ENCODE measurements at places on chromosomes 11 and 22.

DNA sequence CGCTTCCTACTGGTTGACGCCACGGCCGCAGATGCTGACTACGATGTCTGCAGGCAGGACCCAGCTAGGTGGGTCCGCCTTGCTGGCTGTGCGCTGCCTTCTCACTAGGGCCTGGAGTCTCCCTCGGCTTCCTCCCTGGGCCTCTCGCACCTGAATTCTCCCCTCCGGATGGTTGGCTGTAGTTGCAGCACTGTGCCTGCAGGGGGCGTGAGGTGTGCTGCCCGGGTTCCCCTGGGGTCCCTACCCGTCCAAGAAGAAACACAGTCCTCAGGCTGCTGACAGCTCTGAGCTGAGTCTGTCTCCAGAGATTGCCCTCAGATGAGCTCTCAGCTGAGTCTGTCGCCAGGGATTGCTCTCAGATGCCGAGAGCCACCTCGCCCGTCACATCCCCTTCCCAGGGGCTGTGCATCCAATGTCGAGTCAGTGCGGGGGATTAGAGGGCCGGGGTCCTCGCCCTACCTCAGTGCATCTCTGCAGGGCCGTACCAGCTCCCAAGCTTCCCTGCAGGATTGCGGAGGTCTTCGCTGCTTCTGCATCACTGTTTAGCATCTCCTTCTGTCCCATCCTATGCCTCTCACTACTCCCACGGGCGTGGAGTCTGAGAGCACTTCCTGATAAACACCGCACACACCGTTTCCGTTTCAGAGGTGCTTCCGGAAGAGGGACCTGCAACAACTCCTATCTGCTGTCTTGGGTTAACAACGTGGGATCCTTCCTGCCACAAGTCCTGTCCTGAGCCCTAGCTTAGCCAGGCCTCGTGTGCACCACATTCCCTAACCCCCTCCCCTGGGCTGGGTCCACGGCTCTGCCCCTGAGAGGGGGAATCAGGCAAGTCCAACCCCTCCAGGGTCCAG is 196.9 kb downstream of the CSNK2A3 start:
- no peak for DNase-seq

- DNase-seq, result no peak
Observed at GRCh38 chr11:32852207-32852606, 22.5 kb downstream of the PRRG4 start.

GRCh38 chr11:34466802-34467488 is 28.2 kb downstream of the CAT start:
- no peak for DNase-seq

GRCh38 chr11:6025056-6025455 is 5.5 kb downstream of the OR56A1 start:
- DNase-seq, result no peak

DNA sequence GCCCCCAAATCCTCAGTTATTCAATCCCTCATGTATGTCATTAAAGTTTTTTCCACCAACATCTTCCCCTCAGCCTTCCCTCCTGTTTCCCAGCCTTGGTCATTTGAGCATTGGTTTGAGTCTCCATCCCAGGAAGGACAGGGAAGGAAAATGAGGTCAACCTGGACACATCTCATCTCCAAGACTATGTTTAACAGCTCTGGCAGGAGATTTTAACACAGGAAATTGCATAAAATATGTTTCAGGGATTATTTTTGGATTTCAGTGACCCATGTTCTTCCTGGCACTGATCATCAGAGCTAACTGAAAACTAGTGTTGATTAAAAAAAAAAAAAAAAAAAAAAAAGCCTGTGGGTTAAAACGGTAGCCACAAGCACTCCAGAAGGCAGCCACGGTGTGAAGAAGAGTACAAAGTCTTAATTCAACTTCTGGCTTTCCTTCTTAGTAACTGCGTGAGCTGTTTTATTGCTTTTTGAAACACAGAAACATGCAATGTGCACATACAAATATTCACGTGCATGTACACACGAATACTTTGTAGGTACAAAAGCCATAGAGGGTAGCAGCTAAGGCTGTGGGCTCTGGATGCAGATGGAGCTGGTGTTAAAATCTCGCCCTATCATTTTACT is 164.4 kb upstream of the DDI1 start:
- no peak for DNase-seq

DNA sequence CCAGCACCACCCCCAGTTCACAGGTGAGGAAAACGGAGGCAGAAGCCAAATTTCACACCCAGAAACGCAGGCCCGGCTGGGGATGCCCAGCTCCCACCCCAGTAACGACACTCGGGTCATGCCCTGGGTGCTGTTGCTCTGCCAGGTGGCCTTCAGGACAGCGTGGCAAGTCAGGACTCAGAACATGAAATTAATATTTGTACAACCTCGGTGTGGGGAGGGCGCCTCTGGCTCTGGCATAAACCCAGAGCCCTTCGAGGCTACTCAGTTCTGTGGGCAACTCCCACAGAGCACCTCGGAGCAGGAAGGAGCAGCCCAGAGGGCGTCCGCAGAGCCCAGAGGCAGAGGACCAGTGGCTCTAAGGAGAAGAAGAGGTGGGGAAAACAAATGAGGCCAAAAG is 71.6 kb downstream of the CELSR1 start:
- no peak for DNase-seq

GRCh38 chr11:3130269-3131071 is 34.6 kb downstream of the OSBPL5 start:
- DNase-seq, result no peak

DNA sequence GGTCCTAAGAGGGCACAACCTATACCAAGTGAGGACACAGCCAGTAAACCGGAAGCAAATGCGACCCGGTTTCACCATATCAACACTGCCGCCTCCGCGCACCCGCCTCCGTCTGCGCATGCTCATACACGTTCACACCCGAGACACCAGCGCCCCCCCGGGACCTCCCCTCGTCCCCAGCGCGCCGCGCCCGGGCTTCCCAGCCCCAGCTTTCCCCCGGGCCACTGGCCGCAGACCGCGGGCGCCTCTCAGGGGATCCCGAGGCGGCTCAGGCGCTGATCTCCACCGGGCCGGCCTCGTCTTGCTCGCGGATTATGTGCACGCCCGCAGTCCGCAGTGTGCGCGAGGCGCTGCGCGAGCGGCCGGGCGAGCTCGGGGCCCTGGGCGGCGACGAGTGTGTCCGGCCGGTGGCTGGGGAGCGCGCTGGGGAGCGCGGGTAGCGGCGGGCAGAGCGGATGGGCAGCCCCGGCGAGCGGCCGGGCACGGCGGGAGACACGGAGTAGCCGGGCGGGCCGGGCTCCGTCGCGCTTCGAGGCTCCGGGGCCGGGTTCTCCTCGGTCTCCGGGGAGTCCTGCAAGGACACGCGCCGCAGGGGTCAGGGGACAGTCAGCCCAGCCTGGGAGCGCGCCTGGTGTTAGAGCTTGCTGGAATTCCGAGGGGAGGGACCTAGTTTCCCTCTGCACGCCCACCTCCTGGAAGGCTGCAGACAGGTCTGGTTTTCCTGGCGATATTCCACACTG is 2.0 kb downstream of the HEPN1 start:
- peak; percentile 15 for DNase-seq

DNA sequence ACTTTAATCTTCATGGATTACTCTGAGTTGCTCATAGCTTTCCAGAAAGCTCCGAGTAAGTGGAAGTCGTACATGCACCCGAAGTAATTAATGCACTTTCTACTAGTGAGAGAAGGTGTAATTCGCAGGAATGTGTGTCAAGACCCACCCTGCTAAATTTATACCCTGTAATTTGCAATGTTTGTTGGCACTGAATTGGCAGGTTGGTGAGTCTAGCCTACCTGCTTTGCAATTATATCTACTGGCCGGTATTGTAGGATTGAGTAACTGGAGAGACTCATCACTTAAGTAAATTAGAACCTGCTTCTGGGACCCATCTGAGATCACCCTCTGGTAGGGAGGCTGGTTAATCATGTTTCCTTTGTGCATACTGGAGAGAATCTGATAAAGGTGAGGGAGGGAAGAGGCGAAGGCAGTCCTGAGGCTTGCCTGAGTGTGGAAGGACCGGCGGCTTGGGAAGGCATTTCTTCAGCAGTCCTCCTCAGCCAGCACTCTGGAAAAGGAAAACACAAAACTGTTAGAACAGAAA is 63.3 kb downstream of the LDLRAD3 start:
- DNase-seq, result no peak

GRCh38 chr11:64745189-64745520 is 1.2 kb upstream of the RASGRP2 start:
- no peak for DNase-seq

- no peak for DNase-seq
Observed at GRCh38 chr11:64110465-64111375, 55.2 kb downstream of the MACROD1 start.

DNA sequence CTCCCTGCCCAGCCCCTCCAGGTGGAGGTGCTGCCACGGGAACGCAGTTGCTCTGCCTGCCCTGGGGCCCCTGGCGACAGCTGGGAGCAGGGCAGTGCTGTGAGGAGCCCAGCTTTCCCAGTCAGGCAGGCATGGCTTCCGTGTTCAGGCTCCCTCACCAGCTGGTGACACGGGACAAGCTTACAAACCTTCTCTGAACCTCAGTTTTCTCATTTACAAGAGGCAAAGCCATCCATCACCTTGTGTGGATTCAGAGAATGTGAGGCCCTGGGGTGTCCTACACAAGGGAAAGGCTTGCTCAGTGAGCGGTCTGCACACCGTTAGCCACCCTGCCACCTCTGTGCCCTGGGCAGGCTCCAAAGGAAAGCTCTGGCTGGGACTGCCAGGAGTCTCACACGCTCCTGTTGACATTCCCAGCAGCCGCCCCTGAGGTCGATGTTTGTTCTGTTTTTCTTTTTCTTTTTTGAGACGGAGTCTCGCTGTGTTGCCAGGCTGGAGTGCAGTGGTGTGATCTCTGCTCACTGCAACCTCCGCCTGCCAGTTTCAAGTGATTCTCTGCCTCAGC is 23.5 kb downstream of the SUN2 start:
- no peak for DNase-seq

- no peak for DNase-seq
Observed at GRCh38 chr11:6260207-6260726, 629 bp downstream of the CCKBR start.

DNA sequence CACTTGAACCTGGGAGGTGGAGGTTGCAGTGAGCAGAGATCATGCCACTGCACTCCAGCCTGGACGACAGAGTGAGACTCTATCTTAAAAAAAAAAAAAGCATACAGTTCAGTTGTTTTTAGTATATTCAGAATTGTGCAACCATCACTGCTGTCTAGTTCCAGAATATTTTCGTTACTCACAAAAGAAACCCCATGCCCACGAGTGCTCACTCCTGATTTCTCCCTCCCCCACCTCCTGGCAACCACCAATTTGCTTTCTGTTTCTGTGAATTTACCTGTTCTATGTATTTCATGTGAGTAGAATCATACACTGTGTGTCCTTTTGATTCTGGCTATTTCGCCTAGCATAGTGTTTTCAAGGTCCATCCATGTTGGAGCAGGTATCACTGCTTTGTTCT is 24.8 kb downstream of the PTPRJ start:
- no peak for DNase-seq

- no peak for DNase-seq
Observed at GRCh38 chr11:17132654-17133053, 55.2 kb upstream of the RPS13 start.

- no peak for DNase-seq
Observed at GRCh38 chr11:11662578-11662977, 40.8 kb upstream of the GALNT18 start.

DNA sequence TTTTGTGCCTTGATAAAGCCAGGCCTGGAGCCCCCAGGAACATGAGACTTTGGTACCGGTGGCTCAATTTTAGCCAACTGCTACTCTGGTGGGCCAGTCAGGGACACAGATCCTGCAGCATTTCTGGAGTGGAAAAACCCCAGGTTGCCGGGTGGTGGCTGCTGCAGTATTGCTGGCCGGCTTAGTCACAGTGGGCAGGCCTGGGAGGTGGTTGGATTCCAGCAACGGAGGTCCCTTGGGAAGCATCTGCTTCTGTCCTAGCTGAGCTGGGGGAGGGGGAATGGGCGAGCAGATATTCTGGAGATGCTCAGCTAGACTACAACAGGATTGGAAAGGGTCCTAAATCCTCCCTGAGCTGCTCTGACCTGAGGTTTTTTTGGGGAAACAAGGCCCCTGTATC is 31.6 kb upstream of the ACCSL start:
- DNase-seq, result no peak

DNA sequence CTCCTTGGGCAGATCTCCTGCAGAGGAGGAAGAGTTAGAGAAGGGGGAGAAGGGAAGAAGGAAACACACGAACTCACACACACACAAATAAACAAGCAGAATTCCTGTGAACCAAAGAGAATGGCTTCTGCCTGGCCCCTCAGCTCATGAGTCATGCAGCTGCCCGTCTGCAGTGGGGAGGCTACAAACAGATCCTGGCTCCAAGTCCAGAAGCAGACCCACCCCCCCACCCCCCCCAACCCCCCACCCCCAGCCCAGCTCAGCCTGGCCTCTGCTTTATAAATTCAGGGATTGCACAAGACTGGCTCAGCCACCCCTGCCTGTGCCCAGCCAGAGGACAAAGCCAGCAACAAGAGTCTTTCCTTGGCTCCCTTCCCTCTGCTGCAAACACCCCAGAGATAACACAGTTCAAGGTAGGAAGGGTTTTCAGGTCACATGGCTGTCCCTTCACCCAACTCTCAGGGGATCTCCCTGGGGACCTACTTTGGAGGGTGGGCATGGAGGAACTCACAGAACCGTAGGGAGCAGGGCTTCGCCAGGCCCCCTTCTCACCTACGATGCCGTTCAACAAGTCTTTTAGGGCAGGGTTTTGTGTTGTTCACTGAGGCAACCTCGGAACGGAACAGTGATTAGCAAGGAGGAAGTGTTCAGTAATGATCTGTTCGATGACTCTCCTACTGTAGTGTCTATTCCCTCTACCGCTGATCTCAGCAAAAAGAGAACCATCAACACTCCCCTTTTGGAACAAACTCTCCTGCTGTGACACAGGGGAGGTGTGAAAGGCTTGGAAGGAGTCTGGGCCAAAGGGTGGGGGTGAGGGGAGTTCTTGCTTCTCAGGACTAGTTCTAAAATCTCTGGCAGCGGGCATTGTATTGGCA is 35.5 kb downstream of the RPL27A start:
- DNase-seq, result peak; percentile 68

GRCh38 chr11:124535552-124536232 is 7.8 kb downstream of the OR8B12 start:
- no peak for DNase-seq

DNA sequence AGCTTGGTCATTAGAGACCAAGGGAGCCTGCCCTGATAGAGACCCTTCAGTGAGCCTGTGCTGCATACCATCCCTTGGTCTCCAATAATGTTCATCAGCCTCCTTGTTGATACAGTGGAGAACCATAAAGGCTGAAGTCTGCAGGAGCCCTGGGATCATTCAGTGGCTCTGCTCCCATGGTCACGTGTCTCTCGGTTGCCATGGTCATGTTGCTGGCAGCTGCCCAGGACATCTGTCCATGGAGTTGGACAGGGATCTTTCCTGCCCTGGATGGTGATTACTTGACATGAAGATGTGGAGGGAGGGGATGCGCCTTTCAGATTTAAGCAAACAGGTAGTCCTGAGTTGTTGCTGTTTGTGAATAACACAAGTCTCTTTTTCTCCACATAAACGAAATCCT is 38.2 kb downstream of the CYB5R2 start:
- no peak for DNase-seq

- no peak for DNase-seq
Observed at GRCh38 chr11:13891911-13892310, 70.6 kb upstream of the SPON1 start.
